ENCODE measurements at places on chromosomes 6 and 20.
A peak's percentile ranks its signal among the peaks of the same experiment; 100 is the strongest.

GRCh38 chr6:20846602-20847028 is 312.4 kb downstream of the CDKAL1 start:
- no peaks in the 10 kb centered on the region for H3K4me1 ChIP-seq
- no peak overlapping the region for H3K27ac ChIP-seq
- H3K36me3 ChIP-seq = no peaks in the 10 kb centered on the region
- no peaks in the 10 kb centered on the region for H3K27me3 ChIP-seq
- no peak for DNase-seq
- no peak overlapping the region for H3K4me3 ChIP-seq

DNA sequence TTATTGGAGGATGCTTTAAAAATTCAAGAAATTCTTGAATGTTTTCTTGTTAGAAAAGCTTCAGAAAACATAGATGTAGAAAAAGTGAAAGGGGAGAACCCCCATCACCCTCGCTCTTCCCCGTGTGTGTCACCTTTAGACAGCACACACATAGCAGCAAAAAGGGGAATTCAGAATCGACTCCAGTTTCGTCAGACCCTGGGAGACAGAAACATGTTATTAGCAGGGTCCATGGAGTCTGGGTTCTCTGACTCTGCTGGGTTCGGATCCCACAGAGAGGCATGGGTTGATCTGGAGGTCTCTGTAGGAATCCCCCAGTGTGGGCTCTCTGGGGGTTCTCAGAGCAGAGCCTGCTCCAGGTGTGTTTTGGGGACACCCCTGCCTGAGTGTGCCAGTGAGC is 43.7 kb downstream of the ARHGAP40 start:
- no peak for DNase-seq
- peaks cover 56% of the 10 kb centered on the region for H3K27me3 ChIP-seq
- no peaks in the 10 kb centered on the region for H3K36me3 ChIP-seq
- H3K4me1 ChIP-seq = no peaks in the 10 kb centered on the region
- H3K27ac ChIP-seq = no peak overlapping the region

DNA sequence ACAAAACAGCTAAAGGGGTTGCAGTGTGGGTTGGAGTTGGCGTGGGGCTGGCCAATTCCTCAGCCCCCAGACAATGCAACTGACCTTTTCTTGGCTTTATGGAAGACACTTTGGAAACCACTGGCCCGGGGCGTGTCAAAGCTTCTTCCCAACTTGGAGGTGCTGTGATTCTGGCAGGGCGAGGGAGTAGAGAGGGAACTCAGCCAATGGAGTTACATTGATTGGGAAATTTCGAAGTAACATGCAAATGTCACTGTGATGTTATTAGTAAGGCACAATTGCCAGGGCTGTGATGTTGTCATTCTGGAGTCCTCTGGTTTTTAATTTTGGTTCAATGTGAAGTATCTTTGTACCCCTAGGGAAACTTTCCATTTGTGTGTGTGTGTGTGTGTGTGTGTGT is 41.5 kb upstream of the EPB41L1 start:
- DNase-seq = no peak
- no peak overlapping the region for H3K27ac ChIP-seq
- peaks cover 23% of the 10 kb centered on the region for H3K4me1 ChIP-seq
- H3K27me3 ChIP-seq = no peaks in the 10 kb centered on the region
- H3K4me3 ChIP-seq = no peak overlapping the region

GRCh38 chr20:21936720-21937380 is 231.4 kb downstream of the PAX1 start:
- DNase-seq = no peak
- H3K4me1 ChIP-seq = no peaks in the 10 kb centered on the region
- no peak overlapping the region for H3K27ac ChIP-seq
- H3K36me3 ChIP-seq = no peaks in the 10 kb centered on the region
- H3K27me3 ChIP-seq = no peaks in the 10 kb centered on the region
- no peak overlapping the region for H3K4me3 ChIP-seq

DNA sequence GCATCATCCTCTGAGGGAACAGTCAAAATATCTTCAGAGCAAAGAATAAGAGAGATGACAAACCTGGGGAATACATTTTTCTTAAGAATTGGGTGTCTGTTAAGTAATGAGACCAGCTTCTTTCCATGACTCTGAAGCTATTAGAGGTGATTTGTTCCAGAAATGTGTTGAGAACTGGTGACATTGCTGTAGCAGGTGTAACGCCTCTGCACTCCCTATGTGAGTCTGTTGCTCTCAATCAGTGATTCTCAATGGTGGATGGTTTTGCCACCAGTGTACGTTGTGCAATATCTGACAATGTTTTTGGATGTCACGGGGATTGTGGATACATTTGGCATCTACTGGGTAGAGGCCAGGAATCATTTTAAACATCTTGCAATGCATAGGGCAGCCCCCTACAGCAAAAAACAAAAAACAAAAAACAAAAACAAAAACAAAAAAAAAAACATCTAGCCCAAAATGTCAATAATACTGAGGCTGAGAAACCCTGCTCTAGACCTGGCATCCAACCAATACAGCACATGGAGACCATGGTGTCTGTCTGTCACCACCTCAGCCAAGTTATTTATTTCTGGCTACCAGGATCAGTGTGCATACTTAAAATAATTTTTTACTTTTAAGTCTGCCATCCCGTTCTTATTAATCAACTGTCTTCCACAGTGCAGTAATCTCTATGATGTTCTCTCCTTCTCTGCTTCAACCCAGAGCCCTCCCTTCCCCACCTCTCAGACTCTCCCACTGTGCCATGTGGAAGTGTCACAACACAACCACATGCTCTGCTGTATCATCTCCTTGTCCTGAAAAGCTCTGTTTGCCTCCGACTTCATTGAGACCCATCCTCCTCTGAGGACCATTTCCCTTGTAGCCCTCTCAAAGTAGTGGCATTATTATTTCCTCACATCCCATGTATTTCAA is 43.7 kb downstream of the KLHL32 start:
- H3K27ac ChIP-seq = no peak overlapping the region
- H3K27me3 ChIP-seq = no peaks in the 10 kb centered on the region
- no peak for DNase-seq
- no peaks in the 10 kb centered on the region for H3K4me1 ChIP-seq

GRCh38 chr6:15389765-15390723 is 144.2 kb downstream of the JARID2 start:
- peak overlapping the region; percentile 30 for H3K27ac ChIP-seq
- H3K36me3 ChIP-seq = no peaks in the 10 kb centered on the region
- H3K27me3 ChIP-seq = no peaks in the 10 kb centered on the region
- H3K4me3 ChIP-seq = no peak overlapping the region
